GM10248 (cell line): ENCODE measurements at places on chromosomes 12 and 14.

GRCh38 chr12:47247418-47247817, 167.7 kb upstream of the AMIGO2 start:
- DNase-seq = no peak

GRCh38 chr12:119153477-119154434, 25.0 kb upstream of the HSPB8 start:
- DNase-seq = no peak

- DNase-seq = no peak
These were observed 275.7 kb downstream of the CCDC59 start for GRCh38 chr12:82082501-82082900.

GRCh38 chr14:101501858-101502615, 59.3 kb upstream of the DIO3 start:
- no peak for DNase-seq

- DNase-seq = no peak
These were observed 47.0 kb upstream of the KCNH3 start for GRCh38 chr12:49491823-49492222.

- DNase-seq = no peak
These were observed 12.2 kb upstream of the CATSPERB start for GRCh38 chr14:91744068-91744480.

DNA sequence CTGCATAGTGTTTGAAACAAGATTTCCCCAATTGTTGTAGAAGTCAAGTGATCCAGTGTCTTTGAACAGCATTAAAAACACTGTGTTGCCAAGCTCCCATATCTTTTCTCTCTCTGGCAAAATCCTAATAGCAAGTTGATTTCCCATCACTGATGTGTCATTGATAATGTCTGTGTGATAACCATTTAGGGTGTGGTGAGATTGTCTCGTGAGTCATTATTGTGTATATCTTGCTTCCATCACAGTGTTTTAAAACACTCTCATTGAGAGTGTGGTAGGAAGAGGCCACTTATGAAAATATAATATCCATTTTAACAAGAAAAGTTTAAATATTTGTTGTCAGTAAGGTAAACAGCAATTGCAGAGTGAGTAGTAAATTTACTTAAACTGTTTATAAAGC, 74.7 kb downstream of the PRORP start:
- no peak for DNase-seq

DNA sequence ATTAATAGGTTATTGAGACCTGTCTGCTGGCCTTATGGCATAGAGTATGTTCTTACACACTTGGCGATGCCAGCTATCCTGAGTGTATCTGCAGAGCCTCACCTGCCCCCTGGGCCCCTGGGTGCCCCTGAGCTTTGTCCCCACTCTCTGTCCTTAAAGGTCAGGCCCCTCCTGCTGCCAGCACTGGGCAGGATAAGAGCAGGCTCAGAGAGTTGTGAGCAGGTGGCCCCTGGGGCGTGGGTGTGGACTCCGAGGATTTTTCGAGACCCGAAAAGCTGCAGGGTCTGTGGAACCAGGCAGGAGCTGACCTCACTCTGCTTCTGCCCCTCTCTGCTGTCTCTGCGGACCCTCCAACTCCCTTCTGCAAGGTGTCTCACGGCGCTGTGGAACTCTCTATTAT, 8.2 kb downstream of the HIP1R start:
- no peak for DNase-seq

DNA sequence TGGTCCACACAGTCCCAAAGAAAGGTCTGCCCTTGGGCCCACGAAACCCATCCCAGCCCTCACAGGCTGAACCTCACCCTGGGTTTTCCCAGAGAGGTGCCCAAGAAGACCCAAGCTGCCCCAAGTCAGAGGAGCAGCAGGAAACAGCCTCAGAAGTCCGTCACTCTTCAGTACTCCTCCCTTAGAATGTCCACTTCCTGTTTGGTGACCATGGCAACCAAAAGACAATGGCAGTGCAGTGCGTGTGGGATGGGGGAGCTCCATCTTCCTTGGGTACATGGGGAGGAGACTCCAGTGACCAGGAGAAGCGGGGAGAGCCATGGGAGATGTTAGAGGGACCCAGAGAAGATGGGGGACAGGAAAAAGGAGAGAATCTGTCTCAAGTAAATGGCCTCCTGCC, 11.3 kb downstream of the SELPLG start:
- DNase-seq = peak; percentile 47

DNA sequence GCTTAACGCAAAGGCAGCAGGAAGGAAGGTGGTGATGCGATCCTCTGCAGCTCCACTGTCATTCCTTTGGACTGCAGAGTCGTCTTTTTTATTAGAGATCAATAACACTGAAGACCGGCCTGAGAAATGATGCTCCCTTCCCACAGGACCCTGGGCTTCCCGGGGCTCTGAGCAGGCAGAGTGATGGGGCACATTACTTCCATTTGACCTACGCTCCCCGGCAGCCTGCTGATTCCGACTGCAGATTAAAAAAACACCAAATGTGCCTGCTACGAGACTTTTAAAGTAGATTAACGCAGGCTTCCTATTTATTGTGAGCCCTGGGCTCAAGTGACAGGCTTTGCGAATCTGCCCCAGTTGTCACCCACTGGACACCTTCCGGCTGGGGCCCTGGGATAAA, 37.5 kb downstream of the KCNA1 start:
- no peak for DNase-seq

- DNase-seq = peak; percentile 26
These were observed 143.0 kb upstream of the DDHD1 start for GRCh38 chr14:53295985-53296582.

- no peak for DNase-seq
These were observed 127.7 kb upstream of the SRRM4 start for GRCh38 chr12:118853634-118854033.

DNA sequence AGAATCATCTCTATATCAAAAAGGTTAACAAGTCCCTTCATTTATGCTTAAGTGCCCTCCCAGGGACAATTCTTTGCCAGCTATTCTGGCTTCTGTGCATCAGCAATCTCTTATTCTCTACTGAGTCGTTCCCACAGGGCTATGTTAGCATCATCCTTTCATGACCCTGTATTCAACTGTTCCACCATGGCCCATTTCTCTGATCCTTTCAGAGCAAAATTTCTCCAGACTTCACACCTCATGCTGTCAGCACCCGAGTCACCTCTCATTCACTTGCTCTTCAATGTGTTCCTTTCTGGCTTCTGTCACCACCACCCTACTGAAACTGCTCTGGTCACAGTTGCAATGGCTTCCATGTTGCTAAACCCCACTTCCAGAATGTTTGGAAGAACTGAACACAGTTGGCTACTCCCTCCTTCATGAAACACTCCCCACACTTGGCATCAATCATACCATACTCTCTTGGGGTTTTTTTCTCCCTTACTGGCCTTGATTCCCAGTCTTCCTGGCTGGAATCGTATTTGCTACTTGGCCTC, 159.5 kb upstream of the HMGA2 start:
- no peak for DNase-seq

- DNase-seq = no peak
These were observed 134.1 kb downstream of the FSCB start for GRCh38 chr14:44372807-44373489.

DNA sequence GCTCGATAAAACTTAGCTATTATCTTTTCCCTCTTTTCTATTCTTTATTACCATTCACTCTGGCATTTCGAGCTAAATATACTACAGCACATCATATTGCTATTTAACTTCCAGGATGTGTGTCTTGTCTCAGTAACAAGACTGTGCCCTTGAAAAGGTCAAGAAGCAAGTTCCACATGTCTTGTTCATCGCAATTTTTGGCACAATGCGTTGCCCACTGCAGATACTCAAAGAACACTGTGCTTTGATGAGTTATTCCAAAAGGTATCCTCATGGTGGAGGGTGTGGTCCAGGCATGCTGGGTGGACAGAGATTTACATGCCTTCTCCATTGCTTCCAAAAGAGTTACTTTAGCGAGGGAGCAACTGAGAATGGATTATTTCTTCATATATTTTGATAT, 6.6 kb downstream of the E2F7 start:
- no peak for DNase-seq

GRCh38 chr12:74915718-74916117, 293.9 kb downstream of the KCNC2 start:
- DNase-seq = no peak

GRCh38 chr12:9122091-9122609, 6.4 kb upstream of the A2M start:
- DNase-seq = no peak

GRCh38 chr14:87805315-87805723, 187.7 kb downstream of the GALC start:
- peak; percentile 39 for DNase-seq

DNA sequence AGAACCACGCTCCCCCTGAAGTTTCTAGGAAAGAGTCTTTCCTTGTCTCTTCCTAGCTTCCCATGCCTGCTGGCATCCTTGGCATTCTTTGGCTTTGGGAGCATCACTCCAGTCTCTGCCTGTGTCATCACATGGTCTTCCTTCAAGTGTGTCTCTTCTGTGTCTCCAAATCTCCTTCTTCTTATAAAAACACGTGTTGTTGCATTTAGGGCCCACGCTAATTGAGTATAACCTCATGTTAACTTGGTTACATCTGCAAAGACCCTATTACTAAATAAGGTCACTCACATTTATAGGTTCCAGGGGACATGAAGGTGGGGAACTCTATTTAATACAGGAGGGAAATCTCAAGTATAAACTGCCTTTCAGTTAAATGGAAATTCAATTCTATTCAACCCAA, 63.0 kb downstream of the E2F7 start:
- no peak for DNase-seq

- DNase-seq = no peak
These were observed 22.1 kb upstream of the CLEC14A start for GRCh38 chr14:38278035-38278434.
